ENCODE measurements at places on chromosomes 1 and 21.

GRCh38 chr1:154938604-154939399 is 2.3 kb upstream of the PMVK start:
- no peak for DNase-seq

- no peak for DNase-seq
These were observed 204.3 kb downstream of the FGGY start for GRCh38 chr1:59500950-59501742.

GRCh38 chr1:30342535-30343141 is 380.7 kb downstream of the MATN1 start:
- DNase-seq = no peak

DNA sequence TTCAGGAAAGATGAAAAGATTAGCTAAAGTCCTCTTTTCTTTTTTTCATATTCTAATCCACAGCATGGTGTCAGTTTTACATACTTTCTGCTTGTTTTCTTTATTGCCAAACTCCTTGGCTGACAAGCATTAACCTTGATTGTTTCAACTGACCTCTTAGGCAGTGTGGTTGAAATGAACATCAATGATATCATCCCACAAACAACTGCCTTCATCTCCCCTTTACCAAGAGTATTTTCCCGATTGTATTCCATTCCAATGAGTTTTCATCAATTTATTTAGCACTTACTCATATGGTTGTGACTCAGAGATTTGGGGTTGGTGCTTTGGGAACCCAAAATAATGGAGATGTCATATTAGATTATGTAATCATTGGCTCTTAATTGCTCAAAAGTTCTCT is 71.8 kb downstream of the SPAG17 start:
- DNase-seq = no peak

DNA sequence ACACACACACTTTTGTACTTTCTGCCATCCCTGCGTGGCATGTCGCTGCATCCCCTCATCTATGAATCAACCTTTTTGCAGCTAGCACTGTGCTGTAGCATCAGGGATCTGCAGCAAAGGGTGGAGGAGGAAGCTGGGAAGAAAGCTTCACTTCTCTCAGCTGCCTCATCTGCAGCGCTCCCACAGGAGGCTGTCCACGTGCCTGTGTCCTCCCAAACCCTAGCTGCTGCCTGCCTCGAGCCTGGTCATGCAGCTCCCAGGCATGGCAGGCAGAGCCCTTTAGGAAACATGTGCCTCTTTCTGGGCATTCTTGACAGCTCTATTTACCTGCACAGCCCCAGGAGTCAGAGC is 262.1 kb upstream of the SGIP1 start:
- no peak for DNase-seq

DNA sequence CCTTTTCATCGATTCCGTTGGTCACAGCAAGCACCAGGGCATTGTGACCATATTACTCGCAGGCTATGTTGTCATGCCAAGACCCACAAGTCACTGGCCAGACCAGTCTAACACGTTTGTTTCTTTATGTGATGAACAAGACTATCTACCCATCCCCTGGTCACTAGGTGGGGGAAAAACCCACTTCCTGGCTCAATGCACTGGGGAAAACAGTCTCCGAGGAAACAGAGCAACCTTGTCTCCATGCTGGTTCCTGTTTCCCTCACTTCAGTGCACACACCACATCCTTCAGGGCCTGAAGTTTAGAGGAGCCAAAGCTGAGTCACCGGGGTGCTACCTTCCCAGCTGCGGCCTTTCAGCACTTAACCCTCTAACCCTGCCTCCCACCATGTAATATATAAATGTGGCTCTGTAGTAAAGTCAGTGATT is 20.9 kb downstream of the ERICH3 start:
- DNase-seq = no peak

DNA sequence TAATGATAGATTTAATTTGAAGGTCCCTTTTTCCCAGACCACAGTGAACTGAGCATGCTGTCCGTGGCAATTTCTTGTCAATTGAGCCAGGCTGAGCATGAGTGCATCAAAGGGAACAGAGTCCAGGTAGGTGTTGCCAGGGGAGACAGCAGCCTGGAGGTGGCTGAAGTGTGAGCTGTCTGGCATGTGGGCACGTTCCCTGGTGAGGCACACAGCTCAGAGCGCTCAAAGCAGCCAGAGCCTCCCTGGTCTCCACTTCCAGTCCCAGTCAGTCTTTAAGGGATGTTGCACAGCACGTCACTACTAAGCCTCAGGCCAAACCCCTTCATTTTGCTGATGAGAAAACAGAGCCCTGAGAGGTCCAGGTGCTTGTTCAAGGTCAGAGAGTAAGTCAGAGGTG is 251.4 kb downstream of the MATN1 start:
- no peak for DNase-seq

GRCh38 chr1:6418668-6419396 is 887 bp downstream of the HES2 start:
- no peak for DNase-seq

GRCh38 chr1:149979972-149980540 is 30.5 kb downstream of the OTUD7B start:
- no peak for DNase-seq

- DNase-seq = peak; percentile 50
These were observed at the start of gene PEX14 for GRCh38 chr1:10474613-10475507. Gene PEX14 (plus strand): TSS chr1:10474950. CDS start chr1:10474967, 17 bp downstream.
